GM23248 (cell line): ENCODE measurements at places on chromosomes 12 and 14. TPM values are rescaled to one million over a fixed set of nuclear protein-coding genes. Genes with fewer than 3 reads are reported as not detected.

The ANKS1B gene
- polyA plus RNA-seq = not detected in 2 replicates

The OR4Q2 gene
- polyA plus RNA-seq = not detected in 2 replicates

The PRB2 gene
- 0.16 TPM in 1 of 2 replicates, not detected in the other for polyA plus RNA-seq

The KRT82 gene
- not detected in 2 replicates for polyA plus RNA-seq

The CLEC4E gene
- polyA plus RNA-seq = not detected in 2 replicates

The TMTC1 gene
- 6.1 and 6.8 TPM in 2 replicates for polyA plus RNA-seq

The KRT3 gene
- polyA plus RNA-seq = not detected in 2 replicates

The LRRK2 gene
- 1.7 and 1.8 TPM in 2 replicates for polyA plus RNA-seq

The ZNF268 gene
- polyA plus RNA-seq = 11.9 and 13.9 TPM in 2 replicates

The SMOC1 gene
- 0.70 and 1.3 TPM in 2 replicates for polyA plus RNA-seq

The RERGL gene
- polyA plus RNA-seq = 0.74 and 0.77 TPM in 2 replicates

The DUSP16 gene
- polyA plus RNA-seq = 0.74 and 1.1 TPM in 2 replicates

The RNASE3 gene
- not detected in 2 replicates for polyA plus RNA-seq

The ASCL1 gene
- not detected in 2 replicates for polyA plus RNA-seq

The RASSF9 gene
- 0.86 and 1.1 TPM in 2 replicates for polyA plus RNA-seq

The PRB4 gene
- not detected in 2 replicates for polyA plus RNA-seq

The CLECL1 gene
- not detected in 2 replicates for polyA plus RNA-seq

The FMNL3 gene
- polyA plus RNA-seq = 7.9 and 9.3 TPM in 2 replicates

The CAPZA3 gene
- not detected in 2 replicates for polyA plus RNA-seq

The METAP2 gene
- polyA plus RNA-seq = 46.2 and 55.6 TPM in 2 replicates
